ENCODE measurements at places on chromosomes 6 and 20.

DNA sequence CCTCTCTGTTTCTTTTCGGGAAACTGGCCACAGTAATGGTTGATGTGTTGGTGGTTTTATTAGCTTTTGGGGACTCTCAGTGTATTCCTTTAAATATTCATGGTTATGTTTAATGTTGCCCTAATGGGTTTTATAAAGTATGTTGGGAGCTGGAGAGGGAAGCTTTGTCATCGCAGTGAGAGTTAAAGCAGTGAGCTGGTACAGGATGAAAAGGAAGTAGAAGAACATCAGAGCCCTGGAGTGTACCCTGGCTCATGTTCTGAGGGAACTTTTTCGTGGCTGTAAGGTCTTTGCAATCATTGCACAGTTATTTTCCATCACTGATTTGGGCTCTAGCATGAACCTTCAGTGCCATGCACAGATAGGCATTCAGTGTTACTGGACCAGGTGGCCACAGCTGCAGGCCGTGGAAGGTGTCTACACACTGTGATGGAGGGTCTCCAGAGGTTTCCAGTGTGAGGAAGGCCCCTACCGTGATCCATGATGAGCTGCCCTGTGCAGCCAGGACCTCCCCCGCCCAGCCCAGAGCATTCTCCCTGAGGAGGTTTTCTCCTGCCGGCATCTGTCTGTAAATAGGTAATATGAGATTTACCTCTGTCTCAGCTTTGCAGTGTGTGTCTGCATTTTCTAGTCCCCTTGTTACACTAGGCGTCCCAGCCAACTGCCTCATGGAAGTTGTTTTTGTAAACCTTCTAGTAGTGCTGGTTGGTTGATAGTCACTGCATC lies 22.4 kb upstream of the TMEM217 start:
- no peak for DNase-seq

DNA sequence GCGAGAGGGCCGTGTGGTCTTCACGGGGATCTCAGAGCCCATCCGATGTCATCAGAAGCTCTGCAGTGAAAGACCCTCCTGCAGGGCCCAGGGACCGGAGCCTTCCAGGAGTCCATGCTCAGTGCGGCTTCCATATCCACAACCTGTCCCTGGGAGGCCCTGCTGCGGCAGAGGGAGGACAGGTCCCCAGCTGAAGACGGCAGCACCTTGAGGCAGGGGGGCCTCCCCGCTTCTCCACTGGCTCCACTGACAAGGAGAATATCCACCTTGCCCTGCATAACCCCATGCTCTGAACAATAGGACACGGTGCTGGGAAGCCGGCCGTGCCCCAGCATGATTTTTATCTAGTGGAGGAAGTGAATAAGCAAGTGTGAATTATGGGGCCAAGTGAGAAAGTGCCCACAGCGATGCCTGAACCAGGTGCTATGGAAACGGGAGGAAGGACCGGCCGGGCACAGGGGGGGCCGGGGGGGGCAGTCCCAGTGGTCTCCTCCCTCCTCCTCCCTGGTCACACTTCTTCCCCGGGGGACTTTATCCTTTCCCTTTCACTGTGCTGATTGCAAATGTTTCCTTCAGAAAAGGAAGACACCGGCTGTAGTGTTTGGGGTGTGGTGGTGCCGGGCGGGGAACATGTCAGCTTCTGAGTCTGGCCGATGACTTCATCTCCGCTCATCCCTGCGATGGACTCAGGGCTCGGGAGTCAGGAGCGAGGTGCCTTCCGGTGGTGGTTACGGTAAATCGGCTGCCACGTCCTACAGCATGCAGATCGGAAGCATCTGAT lies 225.1 kb downstream of the ERMARD start:
- no peak for DNase-seq

GRCh38 chr6:22476811-22477390 lies 92.5 kb upstream of the HDGFL1 start:
- DNase-seq, result no peak

DNA sequence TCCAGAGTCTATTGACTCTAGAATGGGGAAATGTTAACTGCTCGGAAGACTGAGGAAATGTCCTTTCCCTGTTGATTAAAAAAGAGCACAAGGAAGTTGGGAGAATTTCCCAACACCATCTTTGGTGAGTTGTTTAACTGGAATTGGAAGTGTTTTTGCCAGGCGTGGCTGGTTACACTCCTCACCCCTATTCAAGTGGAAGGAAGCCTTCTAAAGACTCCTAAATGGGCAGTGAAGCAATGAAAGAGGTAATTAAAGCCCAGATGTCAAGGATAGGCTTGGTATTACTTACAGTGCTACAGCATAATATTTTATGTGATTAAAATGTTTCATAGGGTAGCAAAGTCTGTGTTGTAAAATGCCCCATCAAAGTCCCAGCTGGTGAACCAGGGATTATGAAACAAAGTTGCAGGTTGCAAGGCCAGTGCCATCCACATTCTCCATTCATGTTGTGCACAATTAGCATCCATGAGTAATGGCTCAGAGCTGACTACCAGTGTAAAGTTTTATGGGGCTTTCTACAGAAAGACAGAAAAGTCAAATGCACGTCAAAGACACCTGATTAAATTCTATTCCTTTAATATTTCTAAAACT lies 52.6 kb downstream of the BTBD3 start:
- no peak for DNase-seq

DNA sequence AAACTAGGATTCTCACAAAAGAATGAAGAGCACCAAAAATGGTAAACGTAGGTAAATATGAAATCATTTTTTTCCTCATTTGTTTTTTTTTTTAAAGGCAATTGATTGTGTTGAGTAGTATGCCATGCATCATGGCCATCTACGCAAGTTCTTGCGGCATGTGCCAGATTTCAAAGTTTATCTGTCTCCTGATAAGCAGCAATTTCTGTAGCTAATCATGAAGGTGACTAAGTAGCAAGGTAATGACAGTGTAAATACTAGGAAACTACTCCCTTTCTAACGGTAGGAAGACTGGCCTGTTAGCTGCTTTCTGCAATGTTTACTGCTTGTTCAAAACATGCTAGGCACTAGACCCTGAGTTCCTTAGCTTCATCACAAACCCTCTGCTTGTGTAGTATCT lies 13.4 kb upstream of the LY86 start:
- no peak for DNase-seq

DNA sequence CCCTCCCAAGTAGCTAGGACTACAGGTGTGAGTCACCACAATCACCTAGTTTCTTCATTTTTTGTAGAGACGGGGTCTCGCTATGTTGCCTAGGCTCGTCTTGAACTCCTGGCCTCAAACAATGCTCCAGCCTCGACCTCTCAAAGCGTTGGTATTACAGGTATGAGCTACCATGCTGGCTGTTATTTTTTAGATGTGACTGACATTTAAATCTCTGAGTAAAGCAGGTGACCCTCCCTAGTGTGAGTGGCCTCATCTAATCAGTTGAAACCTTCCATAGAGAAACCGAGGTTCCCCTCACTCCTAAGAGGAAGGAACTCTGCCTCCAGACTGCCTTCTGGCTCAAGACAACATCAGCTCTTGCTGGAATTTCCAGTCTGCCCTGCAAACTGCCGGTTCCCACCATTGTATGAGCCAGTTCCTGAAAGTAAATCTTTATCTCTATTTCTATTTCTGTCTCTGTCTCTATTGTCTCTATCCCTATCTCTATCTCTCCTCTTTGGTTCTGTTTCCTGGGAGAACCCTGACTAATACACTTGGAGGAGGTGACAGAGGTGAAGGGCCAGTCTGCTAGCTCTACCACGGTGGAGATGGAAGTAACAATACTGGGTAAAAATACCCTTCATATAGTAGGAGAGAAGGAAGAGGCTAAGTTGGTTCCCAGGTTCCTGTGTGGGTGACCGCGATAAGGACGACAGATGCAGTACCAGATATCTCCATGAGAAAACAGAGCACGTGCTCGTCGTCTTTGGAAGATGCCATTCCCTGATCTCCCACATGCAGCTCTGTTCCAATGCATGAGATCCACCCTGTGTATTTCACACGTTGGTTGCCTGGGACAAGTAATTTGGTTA lies 81.0 kb downstream of the MYB start:
- DNase-seq, result no peak

GRCh38 chr6:95967594-95967993 lies 48.2 kb upstream of the FUT9 start:
- DNase-seq, result no peak

- DNase-seq, result no peak
These were observed 97.3 kb downstream of the MDGA1 start for GRCh38 chr6:37600312-37600916.

GRCh38 chr6:16669227-16669626 lies 92.0 kb downstream of the ATXN1 start:
- no peak for DNase-seq

- no peak for DNase-seq
These were observed 408.4 kb downstream of the PKHD1 start for GRCh38 chr6:51678905-51679620.

GRCh38 chr20:53905019-53905819 lies 165.2 kb downstream of the BCAS1 start:
- no peak for DNase-seq

- no peak for DNase-seq
These were observed 3.4 kb upstream of the SRC start for GRCh38 chr20:37342231-37343177.

DNA sequence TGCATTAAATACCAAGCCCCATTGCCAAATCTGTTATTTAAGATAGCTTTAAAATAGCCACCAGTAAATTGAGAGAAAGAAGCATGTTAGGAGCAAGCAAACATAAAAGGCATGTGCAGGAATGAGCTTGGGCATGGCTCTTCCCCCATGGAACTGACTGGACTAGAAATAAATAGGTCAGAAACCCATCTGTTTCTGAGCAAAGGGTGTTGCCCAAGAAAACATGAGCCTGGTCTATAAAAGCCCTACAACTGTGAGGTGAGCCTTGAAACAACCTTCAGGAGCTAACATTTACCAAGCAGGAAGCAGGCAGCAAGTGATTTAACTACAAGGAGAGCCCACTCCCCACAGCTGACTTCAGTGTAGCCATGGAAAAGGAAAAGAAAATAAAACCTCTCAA lies 126.3 kb downstream of the C6orf118 start:
- no peak for DNase-seq

GRCh38 chr6:36976509-36976908 lies 9.5 kb downstream of the MTCH1 start:
- DNase-seq, result no peak

GRCh38 chr20:59007665-59008511 lies 834 bp upstream of the CTSZ start:
- no peak for DNase-seq

DNA sequence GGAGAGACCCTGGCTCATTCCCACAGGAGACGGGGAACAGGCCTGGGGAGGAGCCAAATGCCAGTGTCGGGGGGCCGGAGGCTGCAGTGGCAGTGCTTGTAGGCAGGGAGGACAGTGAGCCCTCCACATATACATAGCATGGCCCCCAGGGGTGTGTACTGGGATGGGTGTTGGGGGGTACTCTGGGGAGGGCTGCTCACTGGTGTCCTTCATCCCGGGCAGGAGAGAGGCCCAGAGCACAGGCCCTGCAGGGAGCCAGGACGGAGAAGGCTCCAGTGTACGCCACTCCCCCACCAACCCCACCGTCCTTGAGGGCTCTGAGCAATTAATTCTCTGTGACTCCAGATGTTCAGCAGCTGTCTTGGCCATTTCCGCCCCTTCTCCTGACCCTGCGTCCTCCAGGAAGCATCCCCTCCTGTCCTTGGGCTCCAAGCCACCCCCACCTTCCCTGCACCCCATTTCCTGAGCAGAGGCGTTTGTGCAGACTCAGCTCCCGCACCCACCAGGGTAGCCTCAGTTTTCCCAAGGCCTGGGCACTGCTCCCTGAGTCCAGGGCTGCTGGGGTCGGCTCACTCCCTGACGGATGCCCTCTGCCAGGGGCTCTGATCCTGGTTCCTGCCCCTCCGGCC lies 3.4 kb upstream of the ABHD16B start:
- DNase-seq, result no peak

GRCh38 chr6:11522812-11523605 lies 14.5 kb upstream of the TMEM170B start:
- DNase-seq, result no peak

DNA sequence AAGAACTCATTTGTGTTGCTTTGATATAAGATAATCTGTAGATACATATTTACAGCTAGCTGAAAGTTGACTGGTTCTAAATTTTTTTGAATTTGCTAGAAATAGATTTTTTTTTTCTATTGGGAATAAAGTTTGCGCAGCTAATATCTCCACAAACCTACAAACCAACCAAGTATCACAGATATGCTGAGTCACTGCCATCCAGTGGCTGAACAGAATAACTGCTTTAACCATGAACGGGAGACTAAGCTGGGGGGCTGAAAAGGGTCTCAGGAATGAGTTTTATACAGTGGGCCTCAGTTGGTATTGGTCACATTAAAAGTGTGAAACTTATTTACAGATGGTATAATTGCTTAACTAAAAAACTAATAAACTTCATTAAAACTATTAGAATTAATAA lies 326.7 kb upstream of the CNR1 start:
- no peak for DNase-seq

- no peak for DNase-seq
These were observed 758.3 kb downstream of the KIF16B start for GRCh38 chr20:15814911-15815310.

GRCh38 chr20:60138256-60139220 lies 180.3 kb downstream of the CDH26 start:
- peak; percentile 80 for DNase-seq

DNA sequence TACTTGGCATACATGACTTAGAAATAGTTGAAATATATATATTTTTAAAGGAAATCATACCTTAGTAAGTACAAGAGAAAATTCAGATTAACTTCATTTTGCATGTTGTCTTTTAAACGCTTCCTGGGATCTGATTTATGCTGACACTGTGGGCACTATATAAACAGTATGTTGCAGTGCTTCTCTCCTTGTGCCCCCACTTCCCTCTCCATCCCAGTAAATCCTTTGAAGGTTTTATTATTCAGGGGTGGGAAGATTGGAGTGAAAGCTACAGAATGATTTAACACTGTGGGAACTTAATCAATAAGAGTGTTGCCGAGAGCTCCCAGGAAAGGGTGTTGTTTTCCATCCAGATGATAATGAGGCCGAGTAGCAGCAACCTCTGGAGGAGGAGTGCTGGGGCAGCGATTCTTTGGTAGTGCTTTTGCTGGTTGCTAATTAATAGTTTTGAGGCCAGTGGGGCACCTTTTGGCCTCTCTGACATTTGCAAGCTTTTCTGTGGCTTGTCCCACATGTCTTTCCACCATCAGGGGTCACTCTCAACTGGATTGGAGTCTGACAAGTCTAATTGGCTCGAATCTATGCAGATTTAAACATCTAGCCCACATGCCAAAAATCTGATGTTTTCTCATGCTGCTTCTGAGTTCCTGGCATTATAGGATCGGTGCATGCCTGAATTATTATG lies 183.0 kb upstream of the MMS22L start:
- no peak for DNase-seq

DNA sequence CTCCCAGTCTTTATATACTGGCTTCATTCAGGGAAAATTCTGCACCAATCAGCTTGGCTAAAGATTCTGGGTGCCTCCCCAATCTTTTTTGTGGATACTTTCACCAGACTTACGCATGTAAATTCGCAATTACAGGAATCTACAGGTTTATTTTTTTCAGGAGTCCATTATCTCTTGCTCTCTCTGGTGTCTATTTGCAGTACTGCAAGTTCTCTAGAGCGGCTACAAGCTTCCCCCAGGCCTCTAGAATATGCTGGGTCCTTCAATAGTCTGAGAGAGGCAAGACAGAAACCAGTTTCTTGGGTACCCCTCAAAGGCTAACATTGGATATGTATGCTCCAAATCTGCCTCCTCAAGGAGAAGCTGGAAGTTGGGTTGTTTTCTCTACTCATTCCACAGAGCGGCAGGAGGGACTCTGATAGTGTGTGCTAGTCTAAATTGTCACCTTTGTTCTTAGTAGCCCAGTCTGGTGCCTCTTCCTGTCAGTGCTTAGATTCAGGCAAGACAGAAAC lies 58.5 kb downstream of the SUN5 start:
- DNase-seq, result no peak

- no peak for DNase-seq
These were observed 99.4 kb upstream of the RIPOR2 start for GRCh38 chr6:25035174-25035511.
